ENCODE measurements at places on chromosomes 3 and 15. TPM values are rescaled to one million over a fixed set of nuclear protein-coding genes. Genes with fewer than 3 reads are reported as not detected.

GPR171 gene
- not detected for total RNA-seq

DNAJC13 gene
- 21.6 TPM for total RNA-seq

DNA sequence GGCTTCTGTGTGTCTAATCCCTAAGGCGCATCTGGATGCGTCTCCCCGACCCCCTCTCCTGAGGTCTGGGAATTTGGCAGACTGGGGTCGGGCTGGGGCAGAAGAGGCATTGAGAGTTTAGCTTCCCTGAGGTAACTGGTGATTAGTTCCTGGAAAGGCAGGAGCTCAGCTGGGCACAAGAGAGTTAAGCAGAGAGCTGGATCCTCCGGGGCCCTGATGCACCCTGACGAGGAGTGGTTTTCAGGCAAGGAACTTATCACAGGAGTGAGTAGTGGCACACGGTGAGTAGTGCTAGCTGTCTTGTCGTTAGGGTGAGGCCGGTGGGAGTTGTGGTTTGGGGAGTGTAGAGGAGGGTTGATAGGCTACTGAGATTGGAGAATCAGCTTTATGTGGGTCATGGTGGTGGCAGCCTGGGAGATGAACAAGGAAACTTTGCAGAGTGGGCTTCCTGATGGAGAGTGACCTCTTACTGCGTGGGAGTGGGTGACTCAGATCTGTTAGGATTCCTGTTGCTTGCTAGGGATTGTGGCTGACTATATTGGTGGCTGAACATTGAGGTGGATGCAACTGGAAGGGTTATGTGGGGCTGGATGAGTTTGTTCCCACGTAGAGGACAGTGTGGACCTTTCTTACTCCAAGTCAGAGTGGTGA lies 897 bp downstream of the RAD54L2 start:
- H3K27me3 ChIP-seq, result no peaks in the 10 kb centered on the region
- peaks cover 14% of the 10 kb centered on the region for H3K4me1 ChIP-seq
- H3K36me3 ChIP-seq, result peaks cover 10% of the 10 kb centered on the region
- DNase-seq, result peak; percentile 50
- peak overlapping the region; percentile 85 for H3K4me3 ChIP-seq

PEX11A gene
- 7.8 TPM for total RNA-seq

SLC25A26 gene
- total RNA-seq, result 7.9 TPM

DNA sequence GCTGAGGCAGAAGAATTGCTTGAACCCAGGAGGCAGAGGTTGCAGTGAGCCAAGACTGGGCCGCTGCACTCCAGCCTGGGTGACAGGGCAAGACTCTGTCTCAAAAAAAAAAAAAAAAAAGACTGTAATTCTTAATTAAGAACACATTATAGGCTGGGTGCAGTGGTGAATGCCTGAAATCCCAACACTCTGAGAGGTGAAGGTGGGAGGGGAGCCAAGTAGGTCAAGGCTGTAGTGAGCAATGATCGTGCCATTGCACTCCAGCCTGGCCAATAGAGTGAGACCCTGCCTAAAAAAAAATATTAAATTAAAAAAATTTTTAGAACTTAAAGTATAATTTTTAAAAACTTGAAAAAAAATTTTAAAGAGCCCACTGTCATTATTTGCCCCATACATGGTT lies 13.4 kb upstream of the ARPIN start:
- H3K27ac ChIP-seq, result no peak overlapping the region
- DNase-seq, result no peak
- H3K36me3 ChIP-seq, result no peaks in the 10 kb centered on the region
- H3K4me1 ChIP-seq, result no peaks in the 10 kb centered on the region
- H3K4me3 ChIP-seq, result no peak overlapping the region
- no peaks in the 10 kb centered on the region for H3K27me3 ChIP-seq

SQOR gene
- 86.1 TPM for total RNA-seq

GOLGA6L10 gene
- total RNA-seq, result 1.1 TPM

DNA sequence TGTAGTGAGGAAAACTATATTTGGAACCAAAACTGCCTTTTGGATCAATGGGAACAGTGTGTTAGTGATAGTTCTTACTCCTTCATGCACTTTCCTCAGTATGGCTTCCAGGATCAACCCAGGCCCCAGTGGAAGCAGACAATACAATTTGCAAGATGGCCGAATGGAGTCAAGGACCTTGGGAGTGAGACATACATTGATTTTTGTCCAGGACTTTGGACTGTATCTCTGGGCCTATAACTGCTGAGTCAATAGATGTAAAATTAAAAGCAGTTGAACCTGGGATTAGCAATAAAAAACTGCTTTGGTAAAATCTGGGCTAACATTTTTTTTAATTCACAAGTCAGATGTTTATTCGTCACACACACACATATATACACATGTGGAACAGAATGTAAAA lies 1.8 kb downstream of the ARRDC4 start:
- no peaks in the 10 kb centered on the region for H3K27me3 ChIP-seq
- H3K4me3 ChIP-seq, result peak overlapping the region; percentile 77
- H3K27ac ChIP-seq, result no peak overlapping the region
- 0 out of 2 replicates have a peak, but pooled peaks cover 6% of the 10 kb centered on the region for H3K36me3 ChIP-seq

SKOR1 gene
- total RNA-seq, result 0.35 TPM

- H3K4me3 ChIP-seq, result no peak overlapping the region
- no peak for DNase-seq
- no peaks in the 10 kb centered on the region for H3K27me3 ChIP-seq
- H3K36me3 ChIP-seq, result no peaks in the 10 kb centered on the region
Observed at GRCh38 chr3:123696808-123697207, 112.0 kb upstream of the HACD2 start.

DNA sequence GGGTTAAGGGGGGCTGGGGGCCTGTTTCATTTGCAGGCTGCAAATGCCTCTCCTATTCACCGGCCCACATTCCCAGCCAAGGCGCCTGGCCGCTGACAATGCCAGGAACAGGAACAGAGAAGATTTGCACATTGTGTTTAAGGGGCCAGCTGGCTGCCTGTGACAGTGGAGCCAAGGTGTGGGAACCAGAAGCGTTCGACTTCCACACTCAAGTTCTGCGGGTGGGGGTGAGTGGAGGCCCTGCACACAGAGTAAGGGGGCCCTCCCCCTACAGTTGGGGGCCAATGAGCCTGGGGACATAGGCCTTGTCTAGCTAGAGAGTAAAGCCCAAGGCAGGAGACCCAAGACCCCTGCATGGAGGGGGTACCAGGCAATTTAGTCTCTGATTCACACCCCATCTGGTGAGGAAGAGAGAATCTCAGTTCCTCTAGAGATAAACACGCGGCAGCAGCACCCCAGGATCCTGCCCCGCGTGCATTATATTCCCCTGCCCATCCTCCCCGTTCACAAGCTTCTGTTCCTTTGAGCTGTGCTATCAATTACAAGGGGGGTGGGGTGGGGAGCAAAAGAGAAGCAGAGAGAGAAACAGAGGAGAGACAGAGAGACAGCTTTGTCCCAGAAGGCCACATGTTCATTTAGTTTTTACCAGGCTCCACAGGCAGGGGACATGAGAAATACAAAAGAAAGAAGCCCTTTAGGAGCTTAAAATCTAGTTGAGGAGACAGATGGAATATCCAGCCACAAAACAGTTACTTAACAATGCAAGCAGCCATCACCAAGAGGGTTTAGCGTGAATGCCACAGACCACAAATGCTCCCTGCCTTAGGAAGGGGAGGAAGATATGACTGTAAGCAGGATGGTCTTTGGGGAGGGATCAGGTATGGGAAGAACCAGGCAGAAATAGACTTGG lies 9.2 kb downstream of the IGDCC3 start:
- H3K27ac ChIP-seq, result no peak overlapping the region
- no peak for DNase-seq
- H3K4me3 ChIP-seq, result no peak overlapping the region
- H3K4me1 ChIP-seq, result peaks cover 11% of the 10 kb centered on the region
- no peaks in the 10 kb centered on the region for H3K27me3 ChIP-seq
